ENCODE measurements at places on chromosomes 12 and 14.
A peak's percentile ranks its signal among the peaks of the same experiment; 100 is the strongest.

GRCh38 chr14:105476097-105476830 is 1.6 kb downstream of the CRIP2 start:
- no peak for DNase-seq

- peak; percentile 92 for DNase-seq
Observed at GRCh38 chr12:96194971-96195844, 1.0 kb downstream of the ELK3 start.

DNA sequence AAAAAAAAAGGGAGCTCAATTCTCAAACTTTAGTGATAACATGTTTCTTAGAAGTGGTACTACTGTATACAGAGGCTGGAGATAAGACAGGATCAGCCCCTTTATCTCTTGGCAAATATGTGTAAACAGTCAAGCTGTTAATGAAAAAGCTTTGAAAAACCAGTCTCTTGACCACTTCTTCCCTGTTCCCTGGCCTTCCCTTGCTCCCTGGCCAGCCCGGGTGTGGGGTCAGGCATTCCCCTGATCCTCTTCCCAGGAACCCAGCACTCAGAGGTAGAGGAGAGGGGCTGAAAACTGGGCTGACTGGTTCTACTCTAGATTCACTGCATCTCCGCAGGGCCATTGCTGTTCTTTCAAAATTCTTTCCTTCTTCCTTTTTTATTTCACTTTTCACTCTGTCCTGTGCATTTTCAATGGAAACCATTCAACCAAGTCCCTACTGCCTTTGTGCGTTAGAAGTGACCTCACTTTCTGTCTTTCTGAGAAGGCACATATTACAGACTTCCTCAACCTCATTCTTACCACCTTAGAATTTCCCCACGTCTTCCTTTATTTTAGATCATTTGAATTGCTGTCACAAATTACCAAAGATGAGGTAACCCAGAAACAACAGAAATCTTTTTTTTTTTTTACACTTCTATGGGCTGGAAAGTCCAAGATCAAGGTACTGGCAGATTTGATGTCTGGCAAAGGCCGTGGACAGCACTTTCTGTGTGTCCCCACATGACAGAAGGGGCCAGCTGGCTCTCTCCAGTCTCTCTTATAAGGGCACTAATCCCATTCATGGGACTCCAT is 5.7 kb downstream of the GNG2 start:
- no peak for DNase-seq

- no peak for DNase-seq
Observed at GRCh38 chr12:114412825-114413749, 7.1 kb upstream of the TBX5 start.

DNA sequence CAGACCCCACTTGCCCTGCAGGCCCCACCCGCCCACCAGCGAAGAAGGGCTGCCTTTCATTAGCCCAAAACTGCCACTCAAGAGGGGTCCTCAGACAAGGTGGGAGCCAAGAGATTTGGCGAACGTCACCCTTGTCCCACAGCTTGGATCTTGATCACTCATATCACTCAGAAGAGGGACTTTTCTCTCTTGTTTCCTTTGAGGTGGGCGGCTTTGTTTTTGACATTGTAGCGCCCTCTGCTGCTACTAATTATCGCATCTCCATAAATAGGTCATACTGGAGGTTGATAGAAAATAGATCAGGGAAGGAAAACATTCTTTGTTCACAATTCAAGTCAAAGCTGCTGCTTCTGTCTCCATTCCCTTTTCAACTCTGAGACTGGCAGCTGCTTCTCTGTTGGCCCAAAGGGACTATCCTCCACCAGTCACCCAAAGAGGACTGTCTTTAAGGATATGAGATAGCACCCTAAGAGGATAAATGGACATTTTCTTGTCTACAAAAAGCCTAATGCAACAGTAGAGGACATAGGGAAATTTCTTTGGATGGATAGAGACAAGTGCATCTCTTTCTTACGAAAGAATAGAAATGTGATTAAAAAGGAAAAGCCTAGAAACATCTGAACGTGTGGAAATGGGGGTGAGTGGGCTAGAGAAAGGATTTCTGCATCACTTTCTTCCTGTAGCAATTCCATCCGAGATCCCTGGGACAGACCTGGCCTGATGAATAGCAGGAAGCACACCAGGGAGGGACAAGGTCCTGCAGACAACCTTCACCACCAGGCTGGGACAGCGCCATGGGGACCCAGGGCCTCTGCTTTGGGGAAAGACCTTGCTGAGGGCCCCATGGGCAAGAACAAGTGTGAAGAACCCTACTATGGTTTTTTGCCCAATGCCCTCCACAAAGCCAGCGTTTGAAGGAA is 115.8 kb downstream of the DAD1 start:
- DNase-seq = no peak

GRCh38 chr14:67432050-67432564 is 20.1 kb upstream of the PLEK2 start:
- no peak for DNase-seq

Data from astrocyte (in vitro differentiated cells and primary cell).